ENCODE measurements at places on chromosomes 11 and 22.

DNA sequence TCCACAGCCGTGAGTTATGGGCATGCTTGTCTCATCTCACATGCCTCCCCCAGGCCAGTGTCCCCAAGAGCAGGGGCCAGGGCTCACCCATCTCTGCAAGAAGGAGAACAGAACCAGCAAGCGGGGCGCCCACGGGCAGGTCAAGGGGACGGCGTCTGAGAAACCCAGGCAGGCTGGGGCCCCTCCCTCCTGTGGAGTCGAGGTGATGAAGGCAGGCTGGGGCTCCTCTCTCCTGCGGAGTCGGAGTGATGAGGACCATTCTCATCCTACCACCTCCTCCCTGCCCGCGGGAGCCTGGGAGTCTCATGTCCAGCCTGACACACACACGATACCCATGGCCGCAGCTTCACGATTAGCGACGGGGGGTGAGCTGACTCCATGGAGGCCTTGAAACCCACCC, 141.9 kb downstream of the CTTN start:
- no peak for DNase-seq

DNA sequence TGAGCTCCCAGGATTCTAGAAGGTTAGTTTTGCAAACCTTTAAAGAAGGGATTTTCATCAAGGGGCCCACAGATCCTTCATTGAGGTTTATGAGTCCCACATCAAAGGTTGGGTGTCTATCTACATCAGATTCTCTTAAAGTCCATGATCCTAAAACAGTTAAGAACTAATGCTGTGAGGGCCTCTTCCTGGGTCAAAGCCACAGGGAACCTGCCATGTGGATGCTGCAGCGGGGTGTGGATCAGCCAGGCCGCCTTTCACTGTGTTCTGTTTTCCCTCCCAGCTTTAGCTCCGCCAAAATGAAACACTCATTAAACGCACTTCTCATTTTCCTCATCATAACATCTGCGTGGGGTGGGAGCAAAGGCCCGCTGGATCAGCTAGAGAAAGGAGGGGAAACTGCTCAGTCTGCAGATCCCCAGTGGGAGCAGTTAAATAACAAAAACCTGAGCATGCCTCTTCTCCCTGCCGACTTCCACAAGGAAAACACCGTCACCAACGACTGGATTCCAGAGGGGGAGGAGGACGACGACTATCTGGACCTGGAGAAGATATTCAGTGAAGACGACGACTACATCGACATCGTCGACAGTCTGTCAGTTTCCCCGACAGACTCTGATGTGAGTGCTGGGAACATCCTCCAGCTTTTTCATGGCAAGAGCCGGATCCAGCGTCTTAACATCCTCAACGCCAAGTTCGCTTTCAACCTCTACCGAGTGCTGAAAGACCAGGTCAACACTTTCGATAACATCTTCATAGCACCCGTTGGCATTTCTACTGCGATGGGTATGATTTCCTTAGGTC, 5.3 kb downstream of the SERPIND1 start:
- no peak for DNase-seq

DNA sequence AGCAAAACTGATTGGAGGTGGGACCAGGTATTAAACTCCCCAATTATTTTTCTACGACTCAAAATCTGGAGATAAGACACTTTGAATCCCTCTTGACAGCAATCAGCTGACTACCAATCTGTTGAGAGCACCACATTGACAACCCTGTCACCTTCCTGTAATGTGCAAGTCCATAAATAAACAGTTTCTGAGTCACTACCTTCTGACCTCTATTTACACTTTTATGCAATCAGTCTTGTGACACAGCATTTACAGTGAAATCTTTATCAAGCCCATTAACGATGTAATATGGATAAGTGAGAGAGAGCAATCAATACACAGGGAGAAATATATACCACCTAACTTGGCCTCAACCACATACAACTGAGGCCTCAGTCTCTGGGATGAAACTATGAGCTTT, 283.7 kb upstream of the ANO5 start:
- no peak for DNase-seq

GRCh38 chr11:1232883-1233321, 10.0 kb downstream of the MUC5B start:
- no peak for DNase-seq

- no peak for DNase-seq
Measured at GRCh38 chr22:23278883-23279675, 98.8 kb downstream of the BCR start.

GRCh38 chr11:6671991-6672390, 11.1 kb downstream of the MRPL17 start:
- DNase-seq, result no peak

GRCh38 chr11:130431331-130431773, 2.9 kb upstream of the ADAMTS8 start:
- no peak for DNase-seq
